ENCODE measurements at places on chromosomes 12 and 14.
A peak's percentile ranks its signal among the peaks of the same experiment; 100 is the strongest.

DNA sequence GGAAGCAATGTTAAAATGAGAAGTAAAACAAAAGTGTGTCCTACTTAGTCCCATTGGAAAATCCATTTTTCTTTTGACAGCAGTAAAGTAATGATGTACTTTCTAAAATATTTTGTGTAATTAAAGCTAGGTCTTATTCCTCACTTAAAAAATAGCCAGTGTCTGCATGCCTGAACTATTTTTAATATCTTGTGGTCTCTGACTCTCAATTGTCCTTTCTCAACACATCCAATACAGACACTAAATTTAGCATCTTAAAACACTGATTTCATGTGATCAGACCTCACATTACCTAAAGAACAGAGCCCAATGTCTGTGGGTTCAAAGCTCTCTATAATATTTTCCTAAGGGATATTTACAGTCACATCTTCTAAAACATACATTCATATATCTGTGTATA lies 108.0 kb downstream of the DERA start:
- no peak for DNase-seq

DNA sequence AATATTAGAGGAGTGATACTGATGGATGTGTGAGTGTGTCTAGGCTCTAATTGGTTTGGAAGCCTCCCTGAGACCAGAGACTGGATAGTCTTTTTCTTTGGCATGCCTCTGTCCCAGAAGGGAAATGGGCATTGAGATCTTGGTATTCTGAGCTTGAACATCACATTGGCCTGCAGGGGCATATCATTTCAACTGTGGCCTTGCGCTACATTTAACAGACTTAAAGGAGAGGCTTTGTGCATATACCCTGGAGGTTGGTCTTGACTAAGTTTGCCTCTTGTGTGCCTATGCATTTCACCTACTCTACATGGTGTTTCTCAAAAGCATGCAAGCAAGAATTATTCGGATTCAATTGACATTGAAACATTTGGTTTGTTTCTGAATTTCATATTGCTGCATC lies 185.4 kb downstream of the TMTC2 start:
- DNase-seq = no peak

DNA sequence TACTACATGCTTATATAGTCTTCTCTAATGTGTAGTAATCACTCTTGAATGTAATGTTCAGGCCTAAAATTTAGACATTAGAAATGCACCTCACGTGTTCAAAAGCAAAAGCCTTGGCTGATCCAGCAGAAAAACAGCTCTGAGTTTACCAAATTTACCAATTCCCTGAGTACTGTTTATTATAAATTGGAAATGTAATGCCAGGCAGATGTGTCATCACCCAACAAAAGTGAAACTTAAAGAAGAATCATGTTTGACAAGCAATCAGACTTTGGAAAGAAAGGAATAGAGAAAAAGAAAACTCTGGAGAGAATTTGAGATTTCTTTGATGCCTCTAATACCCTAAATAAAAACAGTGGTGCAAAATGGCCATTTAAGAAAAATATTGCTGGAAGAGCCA lies 26.5 kb upstream of the STRAP start:
- no peak for DNase-seq

GRCh38 chr12:3527181-3527580 lies 36.2 kb downstream of the PRMT8 start:
- DNase-seq = no peak

DNA sequence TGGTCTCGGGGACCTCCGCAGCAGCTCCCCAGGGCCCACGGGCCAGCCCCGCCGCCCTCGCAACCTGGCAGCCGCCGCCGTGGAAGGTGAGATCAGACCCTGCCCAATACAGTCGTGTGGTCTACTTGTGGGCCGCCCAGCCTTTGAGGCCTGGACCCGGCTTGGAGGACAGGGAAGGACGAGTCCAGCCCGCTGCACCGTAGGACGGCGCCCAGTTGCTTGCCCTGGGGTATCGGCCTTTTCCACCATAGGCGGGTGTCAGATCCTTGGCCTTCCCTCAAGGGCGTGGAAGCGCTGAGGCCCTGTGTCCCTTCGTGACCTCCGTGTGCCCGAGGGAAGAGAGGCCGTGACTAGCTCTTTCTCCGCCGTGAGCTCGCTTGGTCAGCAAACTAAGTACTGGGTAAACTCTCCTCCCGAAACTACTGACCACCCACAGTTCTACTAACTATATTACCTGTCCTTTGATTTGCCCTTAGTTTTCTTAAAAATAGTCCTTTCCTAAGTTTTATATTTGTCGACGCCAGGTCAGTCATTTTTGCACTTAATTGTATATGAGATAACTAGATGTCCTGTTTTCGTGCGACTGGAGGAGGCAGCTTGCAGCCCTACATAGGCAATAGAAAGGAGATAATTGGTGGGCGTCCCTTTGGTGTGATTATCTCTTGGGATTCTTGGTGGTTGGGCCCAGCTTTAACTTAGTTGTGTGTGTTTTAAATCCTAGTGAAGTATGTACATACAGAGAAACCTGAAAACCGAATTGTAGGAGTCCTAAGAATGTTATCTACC lies 757 bp downstream of the SLC25A3 start:
- peak; percentile 49 for DNase-seq

- no peak for DNase-seq
Measured at GRCh38 chr12:13435235-13435933, 238.9 kb downstream of the EMP1 start.

DNA sequence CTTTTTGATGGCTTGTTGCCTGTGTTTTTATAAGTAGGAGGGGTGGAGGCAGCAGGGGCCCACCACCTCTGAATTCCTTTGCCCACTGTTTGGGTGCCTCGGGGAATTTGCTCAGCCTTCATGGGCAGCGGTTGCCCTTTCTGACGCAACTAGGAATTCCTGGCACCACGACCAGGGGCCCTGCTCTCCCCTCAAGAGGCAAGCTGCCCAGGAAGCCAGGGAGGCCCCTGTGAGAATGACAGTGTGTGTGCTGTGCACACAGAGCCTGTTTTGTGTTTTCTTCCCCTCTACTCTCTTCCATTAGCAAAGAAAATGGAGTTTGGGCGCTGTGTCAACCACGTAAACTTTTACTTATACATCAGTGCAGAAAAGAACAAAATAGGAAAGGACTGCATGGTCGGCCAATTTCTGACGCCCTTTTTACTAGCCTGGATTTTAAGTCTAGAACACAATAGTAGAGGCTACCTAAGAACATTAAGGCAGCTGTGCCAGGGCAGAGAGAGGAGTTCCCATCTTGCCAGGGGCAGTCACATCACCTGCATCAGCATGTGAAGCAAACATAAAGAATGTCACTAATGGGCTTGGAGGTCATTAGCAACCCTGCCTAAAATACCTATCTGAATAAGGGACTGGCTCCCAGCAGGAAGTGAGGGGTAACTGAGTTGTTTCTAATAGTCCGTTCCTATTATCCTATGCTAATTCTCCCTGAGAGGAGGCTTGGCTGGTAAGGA lies 17.9 kb upstream of the PTGR2 start:
- peak; percentile 18 for DNase-seq

DNA sequence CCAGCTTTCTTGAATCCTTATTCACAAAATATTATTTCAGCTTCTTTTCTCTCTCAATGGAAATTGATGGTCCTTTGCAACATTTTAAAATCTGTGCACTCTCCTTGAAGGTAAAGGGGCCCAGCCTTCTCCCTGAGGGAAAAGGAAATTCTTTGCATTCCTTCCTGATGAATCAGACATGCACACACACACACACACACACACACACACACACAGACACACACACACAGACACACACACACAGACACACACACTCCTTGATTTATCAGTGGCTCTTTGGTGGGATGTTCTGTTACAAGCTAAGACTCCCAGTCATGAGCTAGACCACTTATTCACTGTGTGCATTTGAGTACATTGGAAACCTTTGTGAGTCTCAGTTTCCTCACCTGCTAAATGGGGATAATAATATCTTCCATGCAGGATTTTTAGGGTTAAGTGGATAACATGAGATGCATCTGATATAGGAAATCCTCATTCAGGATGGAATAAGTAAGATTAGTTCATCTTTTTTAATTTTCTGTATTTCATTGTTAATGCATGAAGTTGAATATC lies 45.1 kb upstream of the HMGA2 start:
- no peak for DNase-seq

DNA sequence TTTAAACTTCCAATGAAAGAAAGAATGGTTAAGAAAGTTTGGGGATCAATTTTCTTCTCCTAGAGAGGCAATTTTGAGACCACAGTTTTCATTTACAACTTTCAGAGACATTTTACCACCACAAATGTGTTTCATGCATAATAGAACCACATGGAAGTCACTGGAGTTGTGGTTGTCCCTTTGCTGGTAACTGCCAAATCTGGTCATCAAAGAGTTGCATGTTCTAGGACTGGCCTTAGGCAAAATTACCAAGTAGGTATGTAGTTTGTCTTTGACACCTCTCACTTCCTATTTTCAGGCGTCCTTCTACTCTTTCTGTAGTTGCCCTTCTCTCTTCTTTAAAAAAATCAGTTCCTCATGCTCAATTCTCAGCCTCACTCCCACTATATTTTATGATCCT lies 54.3 kb upstream of the TMX1 start:
- no peak for DNase-seq

DNA sequence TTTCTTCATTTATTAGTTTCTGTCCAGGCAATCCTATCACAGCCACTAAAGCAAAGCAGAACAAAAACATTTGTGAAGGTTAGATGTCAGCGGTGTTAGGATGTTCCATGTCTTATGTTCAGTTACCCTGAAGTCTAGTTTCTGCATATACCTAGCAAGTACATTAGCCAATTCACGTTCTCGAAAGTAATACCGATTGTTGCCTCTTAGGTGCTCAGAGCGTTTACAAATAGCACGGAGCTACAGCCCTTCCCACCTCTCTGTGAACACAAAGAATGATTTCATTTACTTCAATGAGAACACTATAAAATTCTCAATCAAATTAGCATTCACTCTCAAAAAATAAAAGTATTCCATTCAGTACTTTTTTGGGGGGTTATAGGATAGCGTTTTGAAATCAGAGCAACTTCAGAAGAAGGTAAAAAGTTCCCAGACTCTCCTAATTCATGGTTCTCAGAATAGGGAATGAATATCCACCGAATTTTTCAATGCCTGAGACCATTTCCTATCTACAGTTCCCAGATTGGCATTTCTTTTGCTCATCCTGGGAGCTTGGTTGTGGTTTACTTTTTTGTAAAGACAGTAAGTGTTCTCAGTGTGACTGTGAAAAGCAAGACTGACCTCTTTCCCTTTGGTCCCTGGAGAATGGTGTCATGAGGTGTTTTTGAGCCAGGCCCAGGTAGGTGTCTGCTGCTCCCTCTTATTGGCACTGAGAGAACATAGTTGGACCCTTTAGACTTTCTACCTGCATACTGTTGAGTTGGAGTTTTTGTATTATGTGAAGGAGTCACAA lies 488.0 kb upstream of the RGS6 start:
- no peak for DNase-seq

- DNase-seq = no peak
Measured at GRCh38 chr12:20885552-20885951, 75.0 kb downstream of the SLCO1B3 start.

- DNase-seq = no peak
Measured at GRCh38 chr14:99156090-99156425, 115.9 kb downstream of the BCL11B start.

DNA sequence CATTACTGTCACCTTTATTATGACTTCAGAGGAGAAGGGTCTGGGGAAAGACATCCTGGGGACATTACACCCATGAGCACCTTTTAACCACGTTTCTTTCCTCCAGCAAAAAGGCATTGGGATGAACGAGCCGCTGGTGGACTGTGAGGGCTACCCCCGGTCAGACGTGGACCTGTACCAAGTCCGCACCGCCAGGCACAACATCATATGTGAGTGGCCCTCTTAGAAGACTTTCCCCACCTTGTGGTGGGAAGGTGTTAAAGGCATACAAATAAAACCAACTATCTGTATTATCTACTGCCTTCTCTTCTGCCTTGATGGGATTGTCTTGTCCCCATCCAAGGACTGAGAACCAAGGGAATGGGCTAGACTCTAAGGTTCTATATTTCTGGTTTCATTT lies 6.0 kb downstream of the PSMD9 start:
- no peak for DNase-seq

DNA sequence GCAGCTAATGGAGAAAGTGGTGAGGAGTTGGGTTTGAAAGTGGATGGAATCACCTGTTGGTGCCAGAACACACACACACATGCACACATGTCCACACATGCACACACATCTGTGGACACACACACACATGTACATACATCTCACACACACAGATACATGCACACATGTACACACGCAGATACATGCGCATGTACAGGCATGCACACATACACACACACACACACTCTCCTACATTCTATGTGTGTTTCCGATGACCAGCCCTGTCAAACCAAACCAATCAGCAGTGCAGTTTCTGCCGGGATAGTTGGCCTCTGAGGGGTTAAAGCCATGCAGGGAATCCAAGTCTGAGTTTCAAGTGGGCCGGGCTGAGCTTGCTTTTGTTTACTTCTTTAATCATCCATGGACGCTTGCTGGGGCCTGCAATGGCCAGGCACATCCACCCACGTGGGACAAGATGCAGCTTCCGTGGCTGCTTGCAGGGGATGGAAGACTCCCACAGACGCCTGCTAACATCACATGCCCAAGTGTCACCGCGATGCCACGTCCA lies 52.5 kb downstream of the GALNT9 start:
- DNase-seq = no peak

- DNase-seq = no peak
Measured at GRCh38 chr14:58730792-58731464, 93.2 kb downstream of the DACT1 start.

GRCh38 chr14:104235686-104236085 lies 97.3 kb downstream of the KIF26A start:
- no peak for DNase-seq

DNA sequence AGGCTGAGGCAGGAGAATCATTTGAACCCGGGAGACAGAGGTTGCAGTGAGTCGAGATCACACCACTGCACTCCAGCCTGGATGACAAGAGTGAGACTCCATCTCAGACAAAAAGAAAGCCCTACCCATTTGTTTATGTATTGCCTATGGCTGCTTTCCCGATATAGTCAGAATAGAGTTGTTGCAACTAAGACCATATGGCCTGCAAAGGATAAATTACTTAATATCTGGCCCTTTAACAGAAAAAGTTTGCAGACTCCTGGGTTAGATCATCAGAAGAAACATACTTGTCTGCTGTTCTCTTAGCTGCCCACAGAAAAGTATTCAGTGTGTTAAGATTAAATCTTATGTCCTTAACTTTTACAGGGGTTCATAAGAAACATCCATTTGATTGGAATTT lies 122.4 kb upstream of the VASH1 start:
- DNase-seq = no peak

DNA sequence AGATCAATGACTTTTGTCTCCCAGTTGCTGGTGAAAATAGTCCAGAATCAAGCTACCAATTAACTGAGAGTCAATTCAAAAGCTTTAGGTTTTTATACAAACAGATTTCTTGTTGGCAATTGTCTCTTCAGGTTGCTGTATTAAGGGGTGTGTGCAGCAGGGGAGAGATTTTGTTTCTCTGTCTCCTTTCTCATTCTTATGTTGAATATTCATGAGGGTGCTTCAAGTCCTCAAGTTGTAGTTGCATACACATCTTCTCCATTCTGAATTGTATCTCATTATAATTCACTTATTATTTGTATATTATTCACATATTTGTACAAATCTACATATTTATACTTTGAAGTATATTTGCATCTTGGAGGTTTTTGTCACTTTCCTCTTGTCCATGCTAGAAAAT lies 126.7 kb upstream of the PTPRQ start:
- no peak for DNase-seq

All from hippocampal formation (tissue), 2 donors.